ENCODE measurements at places on chromosomes 12 and 14.

DNA sequence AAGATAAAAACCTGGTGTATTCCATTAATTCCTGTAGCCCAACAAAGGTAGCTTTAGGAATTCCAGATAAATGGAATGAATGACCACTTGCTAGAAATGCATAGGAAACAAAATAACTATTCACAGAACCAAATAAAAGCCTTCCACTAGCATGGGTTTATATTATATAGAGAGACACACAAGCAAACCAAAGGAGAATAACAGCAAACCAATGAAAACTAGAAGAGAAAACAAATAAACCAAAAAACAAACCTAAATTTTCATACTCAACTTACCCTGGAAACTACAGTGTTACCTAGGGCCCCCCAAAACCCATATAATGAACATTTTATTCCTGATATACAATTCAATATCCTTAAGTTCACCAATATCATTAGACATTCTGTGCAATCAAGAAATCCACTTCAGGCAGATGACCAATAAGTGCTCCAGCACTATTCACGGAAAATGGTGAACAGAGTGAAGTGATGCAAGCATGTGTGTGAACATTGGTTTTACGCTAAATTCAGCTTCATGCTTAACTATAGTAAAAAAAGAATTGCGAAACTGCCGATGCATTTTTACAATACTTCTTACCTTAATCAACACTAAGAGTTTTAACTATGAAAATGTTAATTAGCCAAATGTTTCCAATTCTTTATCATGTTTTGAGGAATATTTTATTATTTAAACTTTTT lies 1108.4 kb upstream of the TMEM132C start:
- no peak for DNase-seq

GRCh38 chr12:106914796-106915634 lies 40.7 kb upstream of the TMEM263 start:
- no peak for DNase-seq

DNA sequence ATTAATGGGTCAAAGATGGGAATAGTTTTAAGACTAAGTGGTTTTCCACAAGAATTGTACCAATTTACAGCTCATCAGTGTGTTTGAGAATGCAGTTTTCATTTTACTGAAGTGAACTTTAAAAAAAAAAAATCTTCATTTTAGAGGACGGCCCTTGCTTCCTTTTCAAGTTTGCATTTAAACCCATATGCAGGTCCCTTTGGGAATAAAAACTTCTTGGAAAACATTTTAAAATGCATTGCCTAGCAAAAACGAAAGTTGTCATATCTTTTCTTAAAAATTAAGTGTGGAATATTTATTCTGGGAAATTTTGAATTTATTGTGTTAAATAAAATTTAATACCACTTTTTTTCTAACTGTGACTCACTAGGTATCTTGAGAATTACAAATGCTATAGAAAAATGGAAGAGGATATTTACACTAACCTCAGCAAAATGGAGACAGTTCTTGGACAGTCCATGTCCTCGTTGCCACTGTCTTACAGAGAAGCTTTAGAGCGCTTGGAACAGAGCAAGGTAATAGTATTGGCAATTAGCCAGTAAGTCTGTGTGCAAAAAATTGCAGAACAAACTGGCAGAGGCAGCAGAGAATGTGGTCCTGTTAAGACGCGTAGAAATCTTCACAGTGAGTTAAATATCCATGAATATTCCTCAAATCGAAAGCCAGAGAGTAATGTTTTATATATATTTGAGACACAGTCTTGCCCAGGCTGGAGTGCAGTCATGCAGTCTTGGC lies 209.7 kb downstream of the SYNE2 start:
- no peak for DNase-seq

DNA sequence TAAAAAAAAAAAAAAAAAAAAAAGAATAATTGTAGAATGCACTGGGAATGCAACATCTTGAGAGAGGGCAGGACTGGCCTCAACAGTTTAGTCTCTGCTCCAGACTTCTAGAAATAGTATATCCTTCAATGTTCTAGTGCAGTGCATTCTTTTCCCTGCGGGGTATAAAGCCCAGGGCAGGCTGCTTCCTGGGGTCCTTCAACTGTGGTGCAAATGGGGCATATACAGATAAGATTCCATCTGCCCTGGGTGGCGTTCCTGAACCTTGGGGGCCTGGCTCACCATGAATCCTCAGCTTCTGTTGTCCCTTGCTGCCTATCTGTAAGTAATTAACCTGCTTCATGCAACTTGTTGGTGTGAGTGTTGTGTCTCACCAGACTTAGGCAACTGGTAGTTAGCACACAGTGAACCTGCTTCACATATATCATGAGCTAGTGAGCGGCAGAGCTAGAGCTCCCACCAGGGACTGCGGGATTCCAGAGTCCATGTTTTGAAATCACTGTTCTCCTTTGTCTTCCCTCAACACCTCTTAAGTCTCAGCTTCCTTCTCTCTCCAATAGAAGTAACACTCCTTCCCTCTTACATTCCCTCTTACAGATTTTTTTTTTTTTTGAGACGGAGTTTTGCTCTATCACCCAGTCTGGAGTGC lies 177.6 kb downstream of the SUDS3 start:
- DNase-seq = no peak

GRCh38 chr12:81221681-81222080 lies 143.8 kb downstream of the ACSS3 start:
- no peak for DNase-seq

DNA sequence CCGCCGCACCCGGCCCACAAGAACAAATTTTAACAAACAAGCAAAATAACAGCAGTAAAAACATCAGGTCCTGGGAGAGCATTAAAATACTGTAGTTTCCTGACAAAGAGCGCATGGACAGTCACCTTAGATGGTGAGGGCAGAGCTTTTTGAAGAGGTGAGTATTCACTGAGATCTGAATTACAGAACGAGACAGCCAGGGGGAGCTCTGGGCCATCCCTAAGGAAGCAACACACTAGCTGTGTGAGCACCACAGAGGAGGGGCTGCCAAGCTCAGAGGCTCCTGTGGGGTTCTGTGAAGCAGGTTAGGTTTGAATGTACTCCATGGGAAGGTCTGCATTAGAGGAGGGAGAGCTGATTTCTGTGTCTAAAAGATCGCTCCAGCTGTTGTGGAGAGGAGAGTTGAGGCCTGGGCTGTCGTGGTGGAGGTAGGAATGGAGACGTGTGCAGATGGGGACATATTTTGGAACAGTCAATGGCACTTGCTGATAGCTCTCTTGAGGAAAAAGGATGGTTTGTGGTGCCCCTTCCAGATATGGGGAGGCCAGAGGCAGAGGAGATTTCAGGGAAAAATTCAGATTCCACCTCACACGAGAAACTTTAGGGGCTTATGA lies 72.9 kb downstream of the TRAFD1 start:
- peak; percentile 51 for DNase-seq

DNA sequence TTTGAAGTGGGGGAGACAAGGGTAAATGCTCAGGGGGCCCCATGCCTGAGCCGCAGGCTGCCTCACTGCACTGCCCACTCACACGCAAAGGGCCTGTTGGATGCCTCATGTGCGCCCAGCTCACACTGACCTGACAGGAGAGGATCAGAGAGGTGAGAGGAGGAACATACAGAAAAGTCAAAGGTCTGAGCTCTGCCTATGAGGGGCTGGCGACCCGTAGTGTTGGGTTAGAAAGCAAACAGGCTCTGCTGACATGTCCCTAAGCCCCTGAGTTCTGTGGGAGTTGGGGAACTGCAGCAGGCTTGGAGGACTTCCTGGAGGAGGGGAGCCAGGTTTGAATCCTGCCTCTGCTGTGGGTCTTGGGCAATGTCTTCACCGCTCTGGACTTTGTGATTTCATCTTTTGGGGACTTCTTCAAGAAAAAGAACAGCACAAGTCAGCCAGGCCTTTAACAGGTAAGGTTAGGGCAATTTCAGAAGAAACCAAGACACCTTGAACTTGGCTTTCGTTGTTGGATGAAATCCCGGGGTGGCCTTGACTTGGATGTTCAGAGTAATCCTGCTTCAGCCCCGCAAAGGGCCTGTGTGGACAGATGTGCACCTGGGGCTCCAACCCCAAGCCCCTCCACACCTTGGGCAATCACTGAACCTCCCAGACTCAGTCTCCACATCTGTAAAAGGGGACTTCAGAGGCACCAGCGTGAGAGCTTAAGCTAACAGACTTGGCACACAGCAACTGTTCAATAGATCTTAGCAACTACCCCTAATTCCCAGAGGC lies 116.8 kb downstream of the SCARB1 start:
- no peak for DNase-seq

GRCh38 chr12:7806863-7807487 lies 17.8 kb downstream of the NANOG start:
- DNase-seq = peak; percentile 70

GRCh38 chr12:96143392-96143791 lies 50.8 kb upstream of the ELK3 start:
- DNase-seq = no peak

DNA sequence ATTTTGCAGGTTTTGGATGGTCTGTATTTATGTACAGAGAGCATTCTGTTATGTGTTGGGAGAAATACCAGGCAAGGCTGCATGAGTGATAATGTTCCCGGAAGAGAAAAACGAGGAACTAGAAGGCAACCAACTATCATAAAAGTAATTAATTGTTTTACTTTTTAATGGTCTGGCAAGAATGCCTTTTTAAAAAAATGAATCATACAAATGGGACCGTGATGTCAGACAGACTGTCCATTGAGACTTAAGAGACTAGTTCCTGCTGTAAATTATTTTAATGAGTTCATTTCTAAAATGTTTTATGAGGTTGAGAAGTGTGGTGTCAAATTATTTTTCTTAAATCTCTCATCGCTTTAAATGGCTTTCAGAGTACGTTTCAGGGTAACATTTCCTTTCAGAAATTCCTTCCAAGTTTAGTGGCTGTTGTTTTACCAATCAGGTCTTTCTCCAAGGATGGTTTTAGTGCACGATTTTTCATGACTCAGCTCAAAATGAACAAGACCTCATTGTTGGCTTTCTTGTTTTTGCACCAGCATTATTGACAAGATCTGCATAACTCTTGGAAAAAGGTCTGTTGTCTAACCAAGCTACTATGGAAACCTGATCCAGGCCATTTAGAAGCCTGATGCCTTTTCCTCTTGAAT lies 86.1 kb upstream of the ARHGAP5 start:
- DNase-seq = peak; percentile 23

- no peak for DNase-seq
Observed at GRCh38 chr14:79080040-79080439, 909.9 kb downstream of the NRXN3 start.

DNA sequence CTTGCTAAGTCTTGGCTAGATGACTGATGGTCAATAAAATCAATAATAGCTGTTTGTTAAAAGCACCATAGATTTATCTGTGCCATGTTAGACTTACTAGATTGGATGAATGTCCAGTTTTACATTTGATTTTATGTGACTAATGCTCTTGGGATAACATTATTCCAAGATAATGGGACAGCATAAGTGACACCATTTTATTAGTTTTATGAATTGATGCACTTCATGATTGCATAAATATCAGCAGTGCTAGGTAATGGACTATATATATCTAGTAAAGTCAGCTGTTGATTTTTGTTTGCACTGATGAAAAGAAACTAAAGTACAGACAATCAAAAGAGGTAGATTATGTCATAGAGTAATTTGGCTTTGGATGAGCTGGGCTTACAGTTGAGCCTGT lies 10.4 kb downstream of the TRIM9 start:
- DNase-seq = no peak

DNA sequence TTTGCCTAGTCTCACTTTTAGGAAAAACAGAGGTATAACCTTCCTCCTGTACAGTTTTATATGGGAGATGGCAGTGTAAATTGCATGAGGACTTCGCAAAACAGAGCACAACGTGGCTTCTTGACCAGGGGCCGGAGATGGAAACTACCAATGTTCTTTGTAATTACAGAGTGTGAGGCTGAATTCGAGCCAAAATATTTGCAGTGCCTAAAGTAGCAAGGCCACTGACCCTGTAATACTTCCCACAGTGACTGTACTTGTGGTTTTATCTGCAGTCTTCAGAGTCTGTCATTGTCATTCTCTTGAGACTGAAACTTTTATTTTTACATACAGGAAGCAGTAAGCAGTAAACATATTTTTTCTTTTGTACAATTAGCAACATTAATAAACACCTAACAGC lies 98.9 kb downstream of the RERG start:
- peak; percentile 17 for DNase-seq

- DNase-seq = no peak
Observed at GRCh38 chr12:12909995-12910420, 18.6 kb downstream of the GPRC5A start.

- DNase-seq = peak; percentile 11
Observed at GRCh38 chr12:12017798-12018197, 52.9 kb upstream of the BCL2L14 start.

GRCh38 chr12:25054783-25055144 lies 105.9 kb upstream of the BCAT1 start:
- peak; percentile 26 for DNase-seq

- peak; percentile 54 for DNase-seq
Observed at GRCh38 chr12:46160101-46160980, 108.5 kb downstream of the SLC38A1 start.

GRCh38 chr14:63051992-63052391 lies 6.7 kb upstream of the KCNH5 start:
- no peak for DNase-seq

DNA sequence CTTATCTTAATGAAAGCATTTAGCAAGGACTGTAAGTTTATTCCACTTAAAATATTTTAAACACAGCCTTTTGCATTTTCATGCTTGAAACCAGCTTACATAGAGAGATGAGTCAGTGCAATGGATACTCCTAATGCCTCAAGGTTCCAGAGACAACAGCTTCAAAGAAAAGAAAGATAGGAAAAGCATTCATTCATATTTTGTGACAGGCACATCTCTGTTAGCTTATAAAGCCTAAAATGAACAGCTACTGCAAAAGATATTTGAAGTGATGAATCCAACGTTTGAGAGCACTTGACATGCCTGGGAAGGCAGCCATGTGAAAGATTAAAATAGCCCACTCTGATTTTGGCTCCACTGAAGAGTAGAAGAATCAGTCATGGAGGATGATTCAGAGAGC lies 814.5 kb downstream of the RPS29 start:
- DNase-seq = no peak

GRCh38 chr12:104057771-104058197 lies 6.5 kb upstream of the HCFC2 start:
- DNase-seq = peak; percentile 39

DNA sequence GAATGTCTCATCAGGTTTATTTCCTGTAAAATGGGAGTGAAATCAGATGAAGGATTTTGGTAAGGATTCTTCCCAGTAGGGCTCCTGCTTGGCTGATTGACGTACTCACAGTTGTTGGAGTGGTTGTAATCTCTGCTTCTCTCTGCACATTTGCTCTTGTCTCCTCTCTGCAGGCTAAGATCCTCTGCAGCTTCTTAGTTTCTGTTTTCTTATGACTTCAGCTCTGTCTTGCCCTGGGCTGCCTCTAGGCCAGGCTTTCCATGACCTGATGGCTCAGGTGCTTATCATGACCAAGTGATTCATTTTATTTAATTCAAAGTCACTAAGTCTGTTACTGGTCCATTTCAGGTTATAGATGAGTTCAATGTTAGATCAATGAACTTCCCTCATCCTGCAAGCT lies 394.5 kb upstream of the DDHD1 start:
- DNase-seq = no peak

GRCh38 chr14:66444271-66444927 lies 41.8 kb upstream of the CCDC196 start:
- DNase-seq = no peak

DNA sequence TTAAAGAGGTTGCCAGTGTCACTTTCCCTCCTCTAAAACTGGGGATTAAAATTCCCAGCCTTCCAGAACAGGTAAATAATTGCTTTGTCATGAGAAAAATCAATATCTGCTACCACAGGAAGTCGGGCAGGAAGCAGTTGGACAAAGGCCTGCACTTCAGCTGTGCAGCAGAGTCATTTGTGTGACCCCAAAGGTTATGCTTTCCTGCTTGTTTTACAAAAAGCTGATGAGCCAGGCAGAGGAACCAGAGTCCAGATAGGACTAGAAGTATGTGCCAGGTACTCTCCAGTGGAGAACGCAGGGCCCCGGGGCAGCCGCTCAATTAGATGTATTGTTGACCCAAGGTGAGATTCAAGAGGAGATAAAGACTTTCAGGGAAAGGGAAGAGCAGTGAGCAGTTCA lies 117.1 kb upstream of the FRMD6 start:
- DNase-seq = no peak

All from fibroblast of skin of scalp (primary cell).